ENCODE measurements at places on chromosomes 7 and 10.

- DNase-seq, result no peak
Measured at GRCh38 chr10:30056281-30056680, 3.1 kb downstream of the JCAD start.

DNA sequence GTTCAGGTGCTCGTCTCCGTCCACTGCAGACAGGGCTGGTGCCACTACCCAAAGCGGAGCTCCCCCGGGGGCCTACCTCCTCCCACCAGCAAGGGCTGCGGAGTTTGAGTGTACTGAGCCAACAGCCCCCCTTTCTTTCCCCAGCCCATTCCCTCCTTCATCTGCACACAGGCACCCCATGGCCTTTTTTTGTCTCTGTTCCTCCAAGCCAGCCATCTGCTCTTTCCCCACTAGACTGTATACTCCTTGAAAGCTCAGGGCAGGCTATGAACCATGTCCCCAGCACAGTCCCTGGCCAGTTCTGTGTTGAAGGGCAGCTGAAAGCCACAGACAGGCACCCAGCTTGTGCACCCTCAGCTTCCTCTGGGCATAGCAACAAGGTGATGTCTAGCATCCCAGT is 99.4 kb downstream of the ZMIZ1 start:
- no peak for DNase-seq

DNA sequence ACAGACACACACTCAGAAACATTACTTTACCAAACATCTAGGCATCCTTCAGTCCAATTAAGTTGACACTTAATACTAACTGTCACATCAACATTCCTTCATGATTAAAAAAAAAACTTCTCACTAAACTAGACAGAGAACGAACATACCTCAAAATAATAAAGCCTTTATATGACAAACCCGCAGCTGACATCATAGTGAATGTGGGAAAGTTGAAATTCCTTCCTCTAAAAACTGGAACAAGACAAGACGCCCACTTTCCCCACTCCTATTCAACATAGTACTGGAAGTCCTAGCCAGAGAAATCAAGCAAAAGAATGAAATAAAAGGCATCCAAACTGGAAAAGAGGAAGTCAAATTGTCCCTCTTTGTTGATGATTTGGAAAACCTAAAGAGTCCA is 96.9 kb upstream of the PPP1R9A start:
- DNase-seq, result no peak

GRCh38 chr7:94029976-94030375 is 25.8 kb upstream of the BET1 start:
- DNase-seq, result no peak

Data from NCI-H524 treated with DMSO at 0.1 percent for 48 hours (cell line).